Breast epithelium (tissue), 4 donors: ENCODE measurements at places on chromosomes 3 and 15. TPM values are rescaled to one million over a fixed set of nuclear protein-coding genes. Genes with fewer than 3 reads are reported as not detected.

FGF7 gene
- total RNA-seq: 42.9 TPM

MAGI1 gene
- 70.5 TPM for total RNA-seq

AP3B2 gene
- total RNA-seq: 5.3 TPM

SMCO1 gene
- not detected for total RNA-seq

LDHAL6B gene
- total RNA-seq: not detected

GMPS gene
- 25.6 TPM for total RNA-seq

CHRD gene
- 12.1 TPM for total RNA-seq

DNA sequence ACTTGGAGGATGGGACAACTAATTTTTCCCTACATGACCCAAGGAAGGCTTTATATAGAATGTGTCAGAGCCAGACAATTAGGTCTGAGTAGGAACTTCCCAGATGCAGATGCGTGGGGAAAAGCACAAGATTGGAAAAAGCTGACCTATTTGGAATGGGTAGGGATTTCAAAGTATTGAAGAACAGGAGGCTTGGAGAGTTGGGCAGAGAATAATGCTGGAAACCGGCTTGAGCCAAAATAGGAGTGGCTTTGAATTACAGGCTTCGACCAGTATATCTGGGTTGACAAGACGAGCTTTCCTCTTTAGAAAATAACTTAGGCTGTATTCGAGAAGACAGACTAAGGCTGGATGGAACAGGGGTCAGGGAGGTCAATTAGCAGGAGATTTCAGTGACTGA, 181.1 kb downstream of the GBE1 start:
- no peaks in the 10 kb centered on the region for H3K4me1 ChIP-seq
- H3K27ac ChIP-seq: no peak overlapping the region
- no peak for DNase-seq

- H3K4me3 ChIP-seq: no peak overlapping the region
- no peak for DNase-seq
- no peaks in the 10 kb centered on the region for H3K4me1 ChIP-seq
- no peak overlapping the region for H3K27ac ChIP-seq
These were observed 48.2 kb upstream of the TNK2 start for GRCh38 chr3:195956577-195956976.

DNA sequence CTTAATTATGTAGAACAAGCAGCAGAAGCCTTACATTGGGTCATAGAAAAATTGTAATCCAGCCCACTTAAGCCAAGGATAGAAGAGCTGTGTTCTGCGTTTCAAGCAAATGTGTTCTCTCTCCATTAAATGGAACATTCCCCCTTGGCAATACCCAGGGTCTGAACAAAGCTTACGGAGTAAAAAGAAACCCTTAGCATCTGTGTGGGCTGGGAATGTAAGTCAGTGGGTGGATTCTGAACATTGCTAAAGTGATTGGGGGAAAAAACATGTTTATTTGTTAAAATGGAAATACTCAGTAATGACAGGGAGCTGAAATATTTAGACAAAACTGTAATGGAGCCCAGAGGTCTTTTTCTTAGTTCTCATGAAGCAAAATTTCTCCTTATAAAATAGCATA, 147.4 kb downstream of the DUT start:
- H3K4me1 ChIP-seq: no peaks in the 10 kb centered on the region
- no peak for DNase-seq
- no peaks in the 10 kb centered on the region for H3K36me3 ChIP-seq

DNA sequence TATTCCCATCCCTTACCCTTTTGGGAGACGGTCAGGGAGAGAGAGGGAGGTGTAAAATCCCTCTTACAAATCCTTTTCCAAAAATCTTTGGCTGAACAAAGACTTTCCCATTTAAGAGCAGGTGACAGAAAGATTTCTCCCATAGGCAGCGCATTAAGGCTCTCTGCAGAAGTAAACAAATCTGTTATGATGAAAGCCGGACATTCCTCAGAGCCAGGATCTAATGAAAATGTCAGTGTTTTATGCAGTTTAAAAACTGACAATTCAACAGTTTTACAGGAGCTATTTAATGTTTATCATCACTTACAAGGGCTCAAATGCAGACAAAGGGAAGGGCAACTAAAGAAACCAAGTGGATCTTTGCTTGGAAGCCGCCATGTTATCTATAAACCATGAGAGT, 108.3 kb upstream of the WNT5A start:
- no peak overlapping the region for H3K27ac ChIP-seq
- no peak overlapping the region for H3K4me3 ChIP-seq
- no peaks in the 10 kb centered on the region for H3K27me3 ChIP-seq

DNA sequence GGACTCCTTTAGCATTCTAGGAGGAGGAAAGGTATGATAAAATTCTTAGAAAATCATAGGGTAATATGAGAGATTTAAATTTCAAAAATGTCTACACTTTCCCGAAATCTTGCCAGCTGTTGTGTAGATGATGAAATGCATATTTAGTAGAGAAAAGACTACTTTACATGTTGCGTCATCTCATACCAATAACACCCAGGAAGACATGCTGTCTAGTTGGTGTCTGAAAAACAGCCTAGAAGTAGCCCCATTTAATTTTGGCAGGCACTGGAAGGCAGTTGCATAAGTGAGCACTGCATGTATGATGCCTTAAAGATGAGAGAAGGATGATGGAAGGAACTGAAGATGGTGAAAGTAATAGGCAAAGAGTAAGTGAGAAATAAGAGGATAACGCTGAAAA, 310.5 kb upstream of the TPM1 start:
- no peaks in the 10 kb centered on the region for H3K36me3 ChIP-seq
- no peak overlapping the region for H3K27ac ChIP-seq
- DNase-seq: no peak
- H3K4me1 ChIP-seq: no peaks in the 10 kb centered on the region
- H3K27me3 ChIP-seq: no peaks in the 10 kb centered on the region

DNA sequence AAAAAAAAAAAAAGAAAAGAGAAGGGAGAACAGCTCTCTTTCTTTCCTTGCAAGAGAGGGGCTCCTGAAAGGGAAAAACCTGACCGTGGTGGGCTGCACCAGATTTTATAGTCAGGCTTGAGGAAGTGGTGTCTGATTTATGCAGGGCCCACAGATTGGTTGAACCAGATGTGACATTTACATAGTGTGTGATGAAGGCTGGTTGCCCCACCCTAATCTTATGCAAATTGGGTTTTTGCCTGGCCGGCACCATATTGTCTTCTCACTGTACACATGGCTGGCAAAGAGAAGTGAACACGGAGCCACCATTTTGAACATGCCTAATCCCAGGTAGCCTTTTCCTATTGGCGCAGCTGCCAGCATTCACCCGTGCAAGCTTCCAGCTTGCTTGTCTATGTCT, 154.4 kb downstream of the OXSM start:
- H3K27ac ChIP-seq: no peak overlapping the region
- H3K4me3 ChIP-seq: no peak overlapping the region
- no peaks in the 10 kb centered on the region for H3K4me1 ChIP-seq
- H3K27me3 ChIP-seq: no peaks in the 10 kb centered on the region

DNA sequence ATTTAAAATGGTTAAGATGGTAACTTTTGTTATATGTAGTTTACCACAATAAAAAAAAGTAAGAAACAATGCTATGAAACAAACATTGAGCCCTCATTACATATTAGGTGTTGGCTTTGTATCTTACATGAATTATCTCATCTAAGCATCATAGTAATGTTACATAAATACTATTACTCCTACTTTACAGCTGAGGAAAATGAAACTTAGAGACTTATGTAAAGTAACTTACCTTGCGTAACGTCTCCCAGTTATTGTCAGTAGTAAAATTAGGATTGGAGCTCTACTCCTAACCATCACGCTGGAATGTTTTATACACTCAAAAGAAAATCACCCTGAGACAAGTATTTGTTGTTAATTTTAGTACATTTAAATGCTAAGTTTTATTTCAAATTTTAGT, 42.2 kb downstream of the DNAJC13 start:
- no peak for DNase-seq
- H3K27me3 ChIP-seq: no peaks in the 10 kb centered on the region
- no peak overlapping the region for H3K4me3 ChIP-seq
- no peak overlapping the region for H3K27ac ChIP-seq
- H3K36me3 ChIP-seq: peaks cover 8% of the 10 kb centered on the region

DNA sequence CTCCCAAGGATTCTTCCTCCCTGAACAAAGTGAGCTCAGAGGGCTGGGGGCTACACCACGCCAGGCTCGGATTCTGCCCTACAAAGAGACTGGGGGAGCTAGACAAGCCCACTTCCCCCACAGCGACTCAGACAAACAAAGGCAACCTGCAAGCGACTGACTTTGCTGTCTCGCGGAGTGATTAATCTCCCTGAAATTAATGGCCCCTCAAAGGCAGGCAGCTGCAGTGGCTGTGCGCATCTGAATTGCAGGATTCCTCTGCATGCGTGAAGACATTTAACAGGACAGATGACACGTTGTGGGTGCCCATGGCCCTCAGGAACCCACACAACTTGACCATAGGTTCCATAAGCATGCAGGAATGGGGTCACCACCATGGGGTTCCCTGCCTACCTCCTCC, 18.4 kb downstream of the CTXND1 start:
- H3K27ac ChIP-seq: no peak overlapping the region
- H3K36me3 ChIP-seq: no peaks in the 10 kb centered on the region
- DNase-seq: no peak
- no peaks in the 10 kb centered on the region for H3K4me1 ChIP-seq
- no peak overlapping the region for H3K4me3 ChIP-seq

DNA sequence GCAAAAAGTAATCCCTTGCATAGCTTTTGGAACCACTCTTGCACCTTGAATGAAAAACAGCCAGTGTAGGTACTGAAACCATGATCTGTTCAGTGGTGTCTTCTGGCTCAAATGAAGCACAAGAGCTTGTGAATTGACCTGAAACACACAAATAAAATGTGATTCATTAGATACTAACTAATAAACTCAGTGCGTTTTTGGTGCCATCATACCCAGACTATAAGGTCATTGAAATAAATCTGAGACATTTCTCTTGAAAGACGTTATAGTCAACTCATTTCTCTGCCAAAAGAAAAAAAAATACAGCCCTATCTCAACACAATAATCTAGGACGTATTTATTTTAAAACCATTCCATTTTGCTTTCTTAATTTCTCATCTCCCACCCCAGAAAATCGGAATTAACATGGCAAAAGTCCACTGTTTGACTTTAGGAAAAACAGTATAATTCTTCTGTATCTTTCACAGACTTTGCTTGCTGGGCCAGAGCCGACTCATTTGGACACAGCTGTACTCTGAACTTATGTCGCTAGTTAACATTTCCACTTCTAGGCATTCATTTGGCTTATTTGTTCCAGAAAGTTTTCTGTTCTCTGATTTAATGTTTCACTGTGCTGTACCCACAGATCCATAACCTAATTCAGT, 284.9 kb upstream of the TBL1XR1 start:
- H3K27ac ChIP-seq: no peak overlapping the region
- DNase-seq: no peak
- no peaks in the 10 kb centered on the region for H3K36me3 ChIP-seq
- no peaks in the 10 kb centered on the region for H3K27me3 ChIP-seq

- DNase-seq: no peak
- no peaks in the 10 kb centered on the region for H3K36me3 ChIP-seq
- H3K27me3 ChIP-seq: no peaks in the 10 kb centered on the region
- peaks cover 4% of the 10 kb centered on the region for H3K4me1 ChIP-seq
- H3K27ac ChIP-seq: peak overlapping the region; percentile 78
These were observed 753 bp downstream of the INAFM2 start for GRCh38 chr15:40323953-40324937.

GRCh38 chr15:35693886-35694285, 147.9 kb upstream of the DPH6 start:
- H3K36me3 ChIP-seq: no peaks in the 10 kb centered on the region
- H3K4me1 ChIP-seq: no peaks in the 10 kb centered on the region
- no peak for DNase-seq
- H3K27me3 ChIP-seq: no peaks in the 10 kb centered on the region
- no peak overlapping the region for H3K27ac ChIP-seq

- DNase-seq: no peak
- no peak overlapping the region for H3K4me3 ChIP-seq
- no peak overlapping the region for H3K27ac ChIP-seq
- H3K27me3 ChIP-seq: no peaks in the 10 kb centered on the region
- no peaks in the 10 kb centered on the region for H3K4me1 ChIP-seq
These were observed 64.4 kb upstream of the PPARG start for GRCh38 chr3:12224181-12225147.

- no peaks in the 10 kb centered on the region for H3K27me3 ChIP-seq
- H3K27ac ChIP-seq: no peak overlapping the region
These were observed 19.2 kb upstream of the MEF2A start for GRCh38 chr15:99546441-99547100.

- no peak overlapping the region for H3K27ac ChIP-seq
- H3K4me3 ChIP-seq: no peak overlapping the region
- H3K27me3 ChIP-seq: no peaks in the 10 kb centered on the region
- peaks cover 23% of the 10 kb centered on the region for H3K4me1 ChIP-seq
These were observed 60.6 kb downstream of the CHSY1 start for GRCh38 chr15:101191242-101191641.

DNA sequence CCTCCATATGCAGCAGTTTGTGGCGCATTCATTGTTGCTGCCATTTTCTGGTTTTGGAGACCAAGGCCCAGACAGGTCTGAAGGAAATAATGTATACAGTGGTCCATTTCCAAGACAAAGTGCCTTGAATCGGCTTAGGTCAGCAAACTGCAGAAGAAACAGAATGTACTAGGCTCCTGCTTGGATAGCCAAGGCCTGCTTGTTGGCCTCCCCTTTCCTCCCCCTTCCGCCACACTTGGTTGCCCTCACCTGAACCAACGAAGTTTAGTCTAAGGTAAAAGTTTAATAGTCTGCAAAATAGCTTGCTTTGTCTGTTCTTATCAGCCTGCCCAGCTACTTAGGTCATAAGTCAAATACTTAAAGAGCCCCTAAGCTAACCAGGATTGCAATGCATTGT, 12.0 kb upstream of the RTP3 start:
- no peak overlapping the region for H3K27ac ChIP-seq
- H3K4me3 ChIP-seq: no peak overlapping the region
- H3K4me1 ChIP-seq: no peaks in the 10 kb centered on the region
- no peak for DNase-seq
- H3K36me3 ChIP-seq: no peaks in the 10 kb centered on the region
- no peaks in the 10 kb centered on the region for H3K27me3 ChIP-seq
